T-helper 9 cell (primary cell): ENCODE measurements at places on chromosomes 16 and 17.

DNA sequence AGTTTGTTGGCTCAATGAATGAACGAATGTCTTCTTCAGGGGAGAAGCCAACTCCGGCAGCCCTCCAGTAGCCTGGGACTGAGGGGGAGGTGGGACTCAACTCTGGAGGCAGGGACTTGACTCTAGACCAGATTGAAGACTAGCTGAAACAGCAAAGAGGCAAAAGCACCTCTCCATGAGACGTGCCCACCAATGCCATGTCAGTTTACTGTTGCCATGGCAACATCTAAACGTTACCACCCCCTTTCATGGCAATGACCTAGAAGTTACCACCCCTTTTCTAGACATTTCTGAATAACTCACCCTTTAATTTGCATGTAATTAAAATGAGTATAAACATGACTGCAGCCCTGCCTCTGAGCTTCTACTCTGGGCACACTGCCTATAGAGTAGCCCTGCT, 91.8 kb downstream of the ASIC2 start:
- DNase-seq = no peak

GRCh38 chr17:81009136-81009535, 17.5 kb downstream of the CHMP6 start:
- no peak for DNase-seq

DNA sequence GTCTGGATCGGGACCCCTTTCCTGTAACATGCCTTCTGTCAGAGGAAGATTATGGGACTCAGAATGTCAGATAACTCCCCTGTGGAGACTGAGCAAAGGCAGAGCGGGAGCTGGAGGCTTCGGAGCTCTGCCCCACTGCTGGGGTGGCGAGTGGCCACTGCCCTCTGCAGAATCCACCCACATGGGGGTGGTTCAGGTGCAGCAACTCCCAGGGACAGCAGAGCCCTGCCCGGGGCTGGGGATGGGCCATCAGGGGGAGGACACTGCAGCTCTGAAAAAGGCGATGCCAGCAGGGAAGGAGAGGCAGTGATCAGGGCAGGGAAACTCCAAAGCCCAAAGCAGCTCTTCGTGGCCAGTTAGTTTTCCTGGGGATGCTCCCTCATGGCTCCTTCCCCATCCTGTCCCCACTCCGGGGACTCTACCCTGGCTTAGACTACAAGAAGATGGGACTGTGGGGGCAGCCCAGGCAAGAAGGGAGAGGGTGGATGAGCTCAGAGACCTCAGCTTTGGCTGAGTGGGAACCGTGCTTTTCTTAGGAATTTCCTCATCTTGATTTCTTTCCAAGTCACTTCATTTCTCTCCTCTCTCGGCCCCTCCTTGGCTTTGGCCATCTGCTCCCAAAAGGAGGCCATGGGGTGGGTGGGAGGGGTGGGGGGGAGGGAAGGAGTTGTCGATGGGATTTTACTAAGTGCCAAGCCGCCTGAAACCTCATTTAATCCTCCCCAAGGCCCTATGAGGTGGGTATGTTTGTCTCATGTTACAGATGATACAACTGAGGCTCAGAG, 4.0 kb downstream of the CA4 start:
- DNase-seq = no peak

- DNase-seq = no peak
These were observed 265.0 kb downstream of the RBFOX1 start for GRCh38 chr16:7597677-7598076.

GRCh38 chr17:16492613-16493530, 879 bp upstream of the LRRC75A start:
- DNase-seq = no peak

- DNase-seq = no peak
These were observed 6.4 kb downstream of the CMTM2 start for GRCh38 chr16:66585481-66586239.

DNA sequence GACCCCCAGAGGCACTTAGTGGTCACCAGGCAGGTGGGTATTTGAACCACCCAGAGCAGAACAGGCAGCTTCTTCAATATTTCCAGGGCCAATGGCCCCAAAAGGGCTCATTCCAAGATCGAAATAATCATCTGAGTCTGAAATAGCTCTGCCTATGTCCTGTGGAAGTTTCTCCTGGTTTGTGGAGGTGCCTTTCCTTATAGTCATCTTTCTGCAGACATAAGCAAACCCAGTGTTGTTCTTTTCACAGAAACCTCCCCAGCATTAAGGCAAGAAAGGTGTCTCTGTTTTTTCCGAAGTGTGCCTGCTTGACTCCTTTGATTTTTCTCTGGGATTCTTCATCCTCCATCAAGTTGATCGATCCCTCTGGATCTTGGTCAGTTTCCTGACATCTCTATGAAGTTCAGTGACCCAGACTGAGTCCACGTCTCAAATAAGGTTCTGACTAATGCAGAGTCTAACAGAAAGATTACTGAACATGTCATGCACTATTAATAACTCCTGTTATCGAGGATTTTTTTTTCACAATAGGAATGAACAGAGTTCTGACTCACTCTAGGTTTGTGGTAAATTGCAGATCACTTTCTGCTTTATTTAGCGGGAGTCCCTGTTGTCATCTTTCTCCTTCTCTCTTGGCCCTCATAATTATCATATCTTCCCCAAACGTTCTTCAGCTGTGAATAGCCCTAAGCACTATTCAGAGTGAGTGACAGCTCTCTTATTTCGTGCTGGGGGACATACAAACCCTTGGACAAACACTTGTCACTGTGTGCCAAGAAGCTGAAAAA, 1.5 kb downstream of the LRRC3C start:
- DNase-seq = no peak

DNA sequence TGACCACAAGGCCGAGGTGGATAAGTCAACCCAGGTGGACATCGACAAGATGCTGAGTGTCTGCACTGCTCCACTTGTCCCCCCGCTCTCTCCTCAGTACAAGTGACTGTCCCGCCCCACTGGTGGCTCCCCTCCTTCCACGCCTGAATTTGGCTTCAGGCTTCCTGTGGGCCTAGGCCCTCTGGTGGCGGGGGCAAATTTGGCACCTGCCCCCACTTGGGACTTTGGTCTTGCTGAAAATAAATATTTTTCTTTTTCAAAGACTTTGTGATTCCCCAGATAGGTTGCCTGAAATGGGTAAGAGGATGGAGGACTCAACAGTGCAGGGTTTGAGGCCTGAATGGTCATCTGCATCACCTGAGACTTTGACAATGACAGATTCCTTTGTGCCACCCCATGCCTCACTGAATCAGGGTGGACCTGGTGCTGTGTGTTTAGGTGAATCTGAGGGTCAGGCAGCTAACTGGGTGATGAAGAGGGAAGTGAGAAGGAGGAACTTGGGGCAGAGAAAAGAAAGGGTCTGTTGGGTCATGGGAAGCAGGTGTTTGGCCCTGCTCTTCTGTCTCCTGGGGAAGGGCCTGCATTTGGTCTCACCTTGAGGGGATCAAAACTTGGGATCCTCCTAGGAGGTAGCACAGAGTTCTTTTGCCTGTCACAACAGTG, 2.0 kb downstream of the C16orf86 start:
- no peak for DNase-seq

DNA sequence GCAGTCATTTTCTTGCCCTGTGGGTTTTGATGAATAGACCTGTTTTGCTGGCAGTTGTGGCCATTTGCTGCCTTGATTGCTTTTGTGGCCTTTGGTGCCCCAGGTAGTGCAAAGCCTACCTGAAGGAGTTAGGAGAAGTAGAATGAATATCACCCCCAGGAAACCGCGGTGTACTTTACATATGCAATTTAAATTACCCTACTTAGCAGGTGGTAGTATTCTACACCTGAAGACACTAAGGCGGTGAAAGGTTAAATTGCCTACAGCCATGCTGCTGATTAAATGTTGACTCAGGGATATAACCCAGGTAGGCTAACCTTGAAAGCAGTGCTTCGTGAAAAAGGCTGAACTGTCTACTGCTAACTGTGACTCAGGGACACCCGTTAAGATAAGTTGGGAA, 27.2 kb upstream of the WWOX start:
- DNase-seq = no peak

GRCh38 chr17:56367366-56367765, 214.1 kb downstream of the ANKFN1 start:
- no peak for DNase-seq

- DNase-seq = no peak
These were observed 14.9 kb upstream of the MMD start for GRCh38 chr17:55436224-55437158.

GRCh38 chr17:6413065-6413464, 21.9 kb downstream of the AIPL1 start:
- no peak for DNase-seq

GRCh38 chr17:4162321-4162720, 19.3 kb downstream of the CYB5D2 start:
- DNase-seq = no peak

- DNase-seq = no peak
These were observed 15.1 kb downstream of the SPHK1 start for GRCh38 chr17:76399175-76400172.

GRCh38 chr17:16459855-16460550, 32.0 kb downstream of the LRRC75A start:
- DNase-seq = no peak

GRCh38 chr17:42535155-42536047, 640 bp upstream of the NAGLU start:
- DNase-seq = no peak

GRCh38 chr17:7440834-7441195, 1.5 kb downstream of the FGF11 start:
- DNase-seq = no peak

DNA sequence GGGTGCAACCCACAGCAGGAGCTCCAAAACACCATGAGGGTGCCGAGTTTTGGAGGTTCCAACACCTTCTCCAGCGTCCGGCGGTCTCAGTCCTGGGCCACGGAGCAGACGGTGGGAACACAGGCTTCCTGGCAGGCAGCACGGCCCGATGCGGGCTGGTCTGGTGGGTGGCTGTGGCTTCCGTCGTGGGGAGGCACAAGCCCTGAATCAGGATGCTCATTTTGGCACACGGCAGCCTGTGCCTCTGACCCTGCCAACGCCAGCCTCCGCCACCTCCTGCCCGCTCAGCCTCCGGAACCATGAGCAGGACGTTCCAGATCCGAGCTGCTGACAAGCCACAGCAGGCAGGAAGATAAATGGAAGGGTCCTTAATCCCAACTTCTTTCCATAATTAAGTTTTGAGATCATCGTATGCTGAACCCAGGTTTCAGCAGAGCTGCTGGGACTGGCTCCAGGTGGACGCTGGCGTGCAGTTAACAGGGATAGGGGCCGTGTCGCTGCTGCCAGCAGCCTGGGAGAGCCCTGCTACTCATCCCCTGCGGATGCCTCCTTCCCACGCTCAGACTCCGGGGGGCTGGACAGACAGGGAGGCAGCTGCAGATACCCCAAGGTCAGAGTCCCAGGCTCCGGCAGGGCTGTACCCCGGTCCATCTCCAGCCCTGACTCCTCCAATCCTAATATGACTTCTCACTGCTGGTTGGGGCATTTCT, 136.6 kb downstream of the ENGASE start:
- DNase-seq = no peak

DNA sequence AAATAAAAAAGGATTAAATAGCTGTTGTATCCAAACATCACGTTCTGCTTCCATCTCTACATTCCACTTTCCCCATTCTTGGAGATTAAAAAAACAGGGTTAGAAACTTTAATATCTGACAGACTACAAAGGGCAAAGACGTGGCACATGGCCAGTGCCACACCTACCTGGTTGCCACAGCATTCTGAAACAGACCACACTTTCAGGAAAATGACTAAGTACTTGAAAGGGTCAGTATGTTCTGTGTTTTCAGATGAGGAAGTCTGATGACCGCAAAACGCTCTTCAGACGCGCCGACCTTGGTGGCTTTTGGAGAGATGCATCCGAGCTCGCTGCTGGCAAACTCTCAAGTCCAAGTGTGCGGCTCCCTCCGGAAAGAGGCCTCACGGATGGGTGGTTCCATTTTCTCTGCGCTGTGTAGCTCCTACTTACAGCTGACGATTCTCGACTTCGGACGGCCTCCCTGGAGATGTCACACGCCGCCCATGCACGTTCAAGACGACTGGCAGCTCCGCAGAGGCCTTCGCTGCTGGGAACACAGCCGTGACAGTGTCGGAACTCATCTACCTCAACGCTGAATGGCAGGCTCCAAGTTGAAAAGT, 15.5 kb downstream of the MAP1LC3B start:
- DNase-seq = no peak

DNA sequence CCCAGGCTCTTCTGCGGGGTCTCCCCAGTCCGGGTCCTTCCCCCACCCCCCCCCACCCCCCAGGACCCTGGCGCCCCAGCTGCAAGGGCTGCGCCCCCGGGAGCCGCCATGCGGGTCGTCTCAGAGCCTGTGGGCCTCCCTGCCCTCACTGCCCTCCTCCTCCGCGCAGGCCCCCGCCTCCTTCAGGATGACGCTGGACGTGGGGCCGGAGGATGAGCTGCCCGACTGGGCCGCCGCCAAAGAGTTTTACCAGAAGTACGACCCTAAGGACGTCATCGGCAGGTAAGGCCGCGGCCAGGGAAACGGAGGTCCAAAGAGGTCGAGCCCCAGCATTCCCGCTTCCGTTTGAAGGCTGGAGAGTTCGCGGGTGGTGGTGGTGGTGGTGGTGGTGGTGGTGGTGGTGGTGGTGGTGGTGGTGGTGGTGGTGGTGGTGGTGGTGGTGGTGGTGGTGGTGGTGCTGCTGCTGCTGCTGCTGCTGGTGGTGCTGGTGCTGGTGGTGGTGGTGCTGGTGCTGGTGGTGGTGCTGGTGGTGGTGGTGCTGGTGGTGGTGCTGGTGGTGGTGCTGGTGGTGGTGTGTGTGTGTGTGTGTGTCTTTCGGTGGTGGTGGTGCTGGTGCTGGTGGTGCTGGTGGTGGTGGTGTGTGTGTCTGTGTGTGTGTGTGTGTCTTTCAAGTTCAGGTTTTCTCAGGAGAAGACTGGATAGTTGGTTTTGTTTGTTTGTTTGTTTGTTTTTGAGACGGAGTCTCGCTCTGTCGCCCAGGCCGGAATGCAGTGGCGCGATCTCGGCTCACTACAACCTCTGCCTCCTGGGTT, 615 bp downstream of the PHKG2 start:
- no peak for DNase-seq
